ENCODE measurements at places on chromosomes 5 and 9.

DNA sequence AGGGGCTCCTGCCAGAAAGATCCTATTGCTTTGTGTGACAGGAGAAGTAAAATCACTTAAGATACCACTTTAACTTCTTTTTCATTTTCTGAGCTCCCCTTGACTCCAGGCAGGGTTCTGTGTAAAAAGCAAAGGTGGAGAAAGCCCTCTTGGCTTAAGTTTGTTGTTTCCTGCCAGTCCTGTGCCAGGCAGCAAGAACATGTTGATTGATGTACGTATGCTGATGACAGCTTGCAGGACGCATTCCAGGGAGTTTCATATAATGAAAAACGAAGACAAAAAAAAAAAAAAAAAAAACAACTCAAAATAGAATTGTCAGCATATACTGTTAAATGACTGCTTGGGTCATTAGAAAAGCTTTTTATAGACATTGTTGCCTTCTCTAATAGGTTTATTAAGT, 251.7 kb downstream of the PSAT1 start:
- no peak for DNase-seq

DNA sequence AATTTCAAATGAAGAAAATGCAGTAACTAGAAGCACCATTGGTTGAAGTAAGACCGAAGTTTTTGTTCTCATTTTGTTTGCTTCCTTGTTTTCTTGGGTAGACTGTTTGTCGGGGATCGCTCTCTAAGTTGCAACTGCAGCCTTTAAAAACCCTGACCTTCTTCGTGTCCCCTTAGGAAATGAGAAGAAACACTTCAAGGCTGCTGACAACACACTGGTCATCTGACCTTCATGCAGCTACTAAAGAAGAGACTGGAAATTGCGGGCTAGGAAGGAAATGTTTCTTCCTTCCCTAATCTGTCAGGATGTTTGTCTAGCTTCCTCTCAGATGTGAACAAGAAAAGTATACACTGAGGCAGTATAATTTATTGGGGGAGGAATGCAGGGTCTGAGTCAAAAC, 50.7 kb upstream of the CHSY3 start:
- no peak for DNase-seq

DNA sequence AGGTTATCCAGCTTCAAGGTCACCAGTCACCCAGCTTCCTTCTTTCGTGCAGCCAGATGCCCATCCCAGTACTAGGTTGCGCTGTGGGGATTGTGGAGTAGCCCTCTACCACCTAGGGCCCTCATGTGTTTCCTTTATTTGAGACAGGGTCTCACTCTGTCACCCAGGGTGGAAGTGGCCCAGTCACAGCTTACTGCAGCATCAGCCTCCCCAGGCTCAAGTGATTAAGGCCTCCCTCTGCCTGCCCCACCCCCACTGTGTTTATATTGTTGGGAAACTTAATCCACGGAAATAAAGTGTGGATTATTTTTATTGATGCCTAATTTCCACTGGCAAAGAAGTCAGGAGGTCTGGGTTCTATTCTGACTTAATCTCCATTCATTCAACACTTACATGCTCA, 4.3 kb downstream of the IL17B start:
- no peak for DNase-seq

GRCh38 chr5:71782393-71782770, 63.3 kb downstream of the CARTPT start:
- no peak for DNase-seq

- no peak for DNase-seq
Observed at GRCh38 chr5:88813805-88814575, 69.0 kb downstream of the MEF2C start.

DNA sequence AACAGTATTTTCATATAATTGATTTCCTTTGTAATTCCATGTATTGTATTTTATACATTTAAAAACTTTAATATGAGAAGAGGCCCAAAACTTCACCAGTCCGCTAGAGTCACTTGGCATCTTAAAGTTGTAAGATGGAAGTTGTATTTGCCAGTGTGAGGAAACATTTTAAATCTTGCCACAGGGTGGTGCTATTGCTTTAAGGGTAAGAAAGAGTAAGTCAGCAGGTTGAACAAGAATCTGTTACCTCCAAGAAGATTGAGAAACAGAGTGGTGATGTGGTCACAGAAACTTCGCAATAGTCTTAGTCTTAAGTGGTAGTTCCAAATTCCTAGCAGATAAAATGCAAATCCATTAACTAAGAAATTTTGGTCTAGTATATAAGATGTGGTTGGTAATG, 39.8 kb upstream of the RANBP6 start:
- DNase-seq: peak; percentile 46

All from AG08396 (cell line).